ENCODE measurements at places on chromosomes 13 and 19.

GRCh38 chr19:703651-704446, 4.9 kb upstream of the PALM start:
- peak; percentile 75 for DNase-seq

DNA sequence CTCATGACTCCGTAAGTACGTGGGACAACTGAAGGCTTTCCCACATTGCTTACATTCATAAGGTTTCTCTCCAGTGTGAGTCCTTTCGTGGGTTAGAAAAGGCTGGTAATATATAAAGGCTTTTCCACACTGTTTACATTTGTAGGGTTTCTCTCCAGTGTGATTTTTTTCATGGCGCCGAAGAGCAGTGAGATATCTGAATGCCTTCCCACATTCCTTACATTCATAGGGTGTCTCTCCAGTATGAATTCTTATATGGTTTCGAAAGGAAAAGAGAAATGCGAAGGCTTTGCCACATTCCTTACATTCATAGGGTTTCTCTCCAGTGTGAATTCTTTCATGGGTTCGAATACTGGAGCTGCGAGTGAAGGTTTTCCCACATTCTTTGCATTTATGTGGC, 29.5 kb downstream of the ZNF490 start:
- no peak for DNase-seq

DNA sequence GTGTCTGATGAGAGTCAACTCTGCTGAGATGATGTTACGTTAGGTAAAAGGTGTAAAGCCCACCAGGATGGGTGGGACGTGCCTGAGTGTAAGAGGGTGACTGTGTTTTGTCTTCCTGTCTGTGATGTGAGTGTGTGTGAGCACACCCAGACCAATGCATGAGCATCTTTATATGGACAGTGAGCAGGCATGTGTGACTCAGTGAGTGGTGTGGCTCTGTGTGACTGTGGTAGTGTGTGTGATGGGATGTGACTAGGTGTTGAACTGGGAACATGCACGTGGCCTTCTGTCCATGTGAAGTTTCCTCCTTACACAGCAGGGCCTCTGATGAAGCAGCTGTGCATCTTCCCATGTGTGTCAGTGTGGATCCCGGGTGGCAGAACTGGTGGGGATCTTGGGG, 17.8 kb upstream of the LGALS16 start:
- no peak for DNase-seq

DNA sequence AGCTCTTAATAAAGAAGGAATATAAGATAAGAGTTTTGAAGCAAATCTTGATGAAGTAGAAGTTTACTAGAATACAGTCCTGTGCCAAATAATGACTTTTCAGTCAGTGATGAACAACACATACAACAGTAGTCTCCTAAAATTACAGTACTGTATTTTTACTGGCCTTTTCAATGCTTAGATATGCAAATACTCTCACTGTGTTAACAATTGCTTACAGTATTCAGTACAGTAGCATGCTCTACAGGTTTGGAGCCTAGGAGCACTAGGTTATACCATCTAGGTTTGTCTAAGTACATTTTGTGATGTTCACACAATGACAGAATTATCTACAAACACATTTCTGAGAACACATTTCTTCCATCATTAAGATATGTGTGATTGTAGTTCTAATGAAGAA, 316.7 kb upstream of the KLHL1 start:
- DNase-seq = no peak

GRCh38 chr19:18990128-18990708, 43.1 kb downstream of the SUGP2 start:
- DNase-seq = no peak

DNA sequence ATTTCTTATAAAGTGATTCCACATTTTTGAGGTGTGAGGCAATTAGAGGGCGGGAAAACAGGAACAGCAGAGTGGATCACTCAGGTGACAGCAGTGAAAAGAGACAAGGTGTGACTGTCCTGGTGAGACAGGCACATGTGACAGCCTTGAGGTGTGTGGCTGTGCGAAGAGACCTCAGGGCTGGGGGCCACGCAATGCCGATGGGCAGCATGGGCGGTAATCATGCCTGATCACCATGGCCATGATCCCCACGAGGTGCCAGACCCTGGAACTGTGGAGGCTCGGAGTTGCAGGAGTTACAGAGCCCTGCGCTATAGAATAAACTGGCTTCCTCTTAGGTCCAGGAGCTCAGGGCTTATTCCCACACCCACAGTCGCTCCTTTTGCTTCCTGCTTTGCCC, 2.0 kb downstream of the SPACA6 start:
- no peak for DNase-seq

- DNase-seq = no peak
These were observed 316.8 kb upstream of the KLF12 start for GRCh38 chr13:74450964-74451363.
